Regular cardiac myocyte (primary cell): ENCODE measurements at places on chromosomes 1 and 21. TPM values are rescaled to one million over a fixed set of nuclear protein-coding genes. Genes with fewer than 3 reads are reported as not detected.

Gene PODN
- total RNA-seq = 5.6 and 22.3 TPM in 2 replicates

Gene APH1A
- 88.6 and 89.9 TPM in 2 replicates for total RNA-seq

Gene CD1E
- not detected in 2 replicates for total RNA-seq

Gene CFAP141
- not detected in 2 replicates for total RNA-seq

Gene FCRL5
- not detected in 2 replicates for total RNA-seq

Gene FOXO6
- total RNA-seq = under 0.01 TPM in 1 of 2 replicates, not detected in the other

Gene HSD11B1
- 0.77 and 6.8 TPM in 2 replicates for total RNA-seq

Gene FAM167B
- total RNA-seq = 0.38 and 2.0 TPM in 2 replicates

Gene RAD54L
- total RNA-seq = 1.4 and 5.6 TPM in 2 replicates

Gene WNT3A
- not detected in 2 replicates for total RNA-seq

Gene CDC42BPA
- 40.1 and 51.9 TPM in 2 replicates for total RNA-seq

Gene CLDN19
- under 0.01 TPM in 1 of 2 replicates, not detected in the other for total RNA-seq

Gene CCDC17
- total RNA-seq = 0.58 and 0.85 TPM in 2 replicates

Gene OR2T2
- not detected in 2 replicates for total RNA-seq

Gene KLHDC7A
- under 0.01 TPM in 2 replicates for total RNA-seq

Gene PRRX1
- 101 and 189 TPM in 2 replicates for total RNA-seq

Gene A3GALT2
- total RNA-seq = 0.28 TPM in 1 of 2 replicates, not detected in the other

Gene LHX4
- total RNA-seq = under 0.01 TPM in 1 of 2 replicates, not detected in the other

Gene UBIAD1
- total RNA-seq = 5.4 and 8.2 TPM in 2 replicates

Gene UTS2
- 0.56 TPM in 1 of 2 replicates, not detected in the other for total RNA-seq

Gene PRELP
- total RNA-seq = under 0.01 and 1.1 TPM in 2 replicates

Gene WNT4
- total RNA-seq = under 0.01 TPM in 1 of 2 replicates, not detected in the other

Gene ZFYVE9
- total RNA-seq = 30.3 and 44.3 TPM in 2 replicates

Gene AMPD1
- not detected in 2 replicates for total RNA-seq

Gene COL9A2
- total RNA-seq = 0.38 and 1.4 TPM in 2 replicates

Gene FOXD2
- total RNA-seq = under 0.01 TPM in 2 replicates

Gene RORC
- not detected in 2 replicates for total RNA-seq

Gene FAM151A
- not detected in 2 replicates for total RNA-seq

Gene TDRD5
- total RNA-seq = not detected in 2 replicates

Gene MMP23B
- total RNA-seq = 8.1 and 10.7 TPM in 2 replicates

Gene RCSD1
- total RNA-seq = 0.38 and 1.7 TPM in 2 replicates

Gene LHX8
- total RNA-seq = not detected in 2 replicates

Gene CYP4Z1
- not detected in 2 replicates for total RNA-seq

Gene GORAB
- 14.6 and 21.1 TPM in 2 replicates for total RNA-seq

Gene PDPN
- total RNA-seq = 0.77 and 1.1 TPM in 2 replicates

Gene RNU11
- not detected in 2 replicates for total RNA-seq

Gene HSD17B7
- total RNA-seq = 12.5 and 15.2 TPM in 2 replicates

Gene GRIK1
- total RNA-seq = under 0.01 TPM in 1 of 2 replicates, not detected in the other

Gene TRPM2
- 0.28 TPM in 1 of 2 replicates, not detected in the other for total RNA-seq

Gene KRTAP12-2
- not detected in 2 replicates for total RNA-seq

Gene ATP6V1G3
- not detected in 2 replicates for total RNA-seq

Gene MNDA
- total RNA-seq = not detected in 2 replicates

Gene LSM10
- total RNA-seq = 9.6 and 43.3 TPM in 2 replicates

Gene SYT6
- not detected in 2 replicates for total RNA-seq

Gene C1orf74
- total RNA-seq = 3.7 and 4.2 TPM in 2 replicates

Gene PTPRF
- total RNA-seq = 66.5 and 131 TPM in 2 replicates

Gene KLHDC8A
- total RNA-seq = not detected in 2 replicates

Gene TFAP2E
- total RNA-seq = under 0.01 TPM in 2 replicates

Gene SAMSN1
- total RNA-seq = not detected in 2 replicates

Gene PEAR1
- total RNA-seq = 4.5 and 9.2 TPM in 2 replicates

Gene SPRR2B
- not detected in 2 replicates for total RNA-seq

Gene BGLAP
- total RNA-seq = under 0.01 and 0.85 TPM in 2 replicates

Gene FMO5
- total RNA-seq = 0.19 and 2.5 TPM in 2 replicates

Gene FAF1
- 36.9 and 55.0 TPM in 2 replicates for total RNA-seq

Gene TRMT1L
- total RNA-seq = 21.1 and 31.3 TPM in 2 replicates

Gene PDC
- total RNA-seq = 0.38 TPM in 1 of 2 replicates, not detected in the other

Gene CRYBG2
- under 0.01 TPM in 1 of 2 replicates, not detected in the other for total RNA-seq
